ENCODE measurements at places on chromosomes 16 and 17.

DNA sequence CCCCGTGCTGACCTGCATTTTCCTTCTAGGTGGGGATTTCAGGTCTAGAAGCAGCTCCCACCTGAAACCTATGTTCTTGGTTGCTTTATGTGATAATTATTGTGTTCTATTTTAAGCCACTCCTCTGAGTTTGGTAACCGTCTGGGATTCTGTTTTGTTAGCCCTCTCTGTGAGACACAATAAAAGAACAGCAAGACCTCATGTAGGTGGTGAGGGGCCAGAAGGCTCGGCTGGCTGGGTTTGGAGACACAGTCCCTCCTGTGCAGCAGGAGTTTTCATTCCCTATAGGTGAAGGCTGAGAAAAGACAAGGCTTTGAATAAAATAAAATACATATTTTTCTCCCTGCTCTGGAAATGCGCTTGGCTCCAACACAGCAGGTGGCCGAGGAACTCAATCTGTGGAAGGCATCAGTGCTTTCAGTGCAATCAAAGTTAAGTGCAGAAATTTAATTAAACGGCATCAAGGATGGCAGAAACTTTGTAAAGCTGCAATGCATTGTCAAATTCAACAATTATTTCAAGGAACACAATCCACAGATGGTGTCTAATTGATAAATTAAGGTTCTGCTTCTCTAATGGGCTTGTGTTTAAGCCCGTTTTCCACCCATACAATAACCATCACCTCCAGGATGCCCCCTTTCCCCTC, 107.8 kb downstream of the MSI2 start:
- DNase-seq = no peak

- DNase-seq = no peak
These were observed 4.0 kb downstream of the TAC4 start for GRCh38 chr17:49843774-49844350.

DNA sequence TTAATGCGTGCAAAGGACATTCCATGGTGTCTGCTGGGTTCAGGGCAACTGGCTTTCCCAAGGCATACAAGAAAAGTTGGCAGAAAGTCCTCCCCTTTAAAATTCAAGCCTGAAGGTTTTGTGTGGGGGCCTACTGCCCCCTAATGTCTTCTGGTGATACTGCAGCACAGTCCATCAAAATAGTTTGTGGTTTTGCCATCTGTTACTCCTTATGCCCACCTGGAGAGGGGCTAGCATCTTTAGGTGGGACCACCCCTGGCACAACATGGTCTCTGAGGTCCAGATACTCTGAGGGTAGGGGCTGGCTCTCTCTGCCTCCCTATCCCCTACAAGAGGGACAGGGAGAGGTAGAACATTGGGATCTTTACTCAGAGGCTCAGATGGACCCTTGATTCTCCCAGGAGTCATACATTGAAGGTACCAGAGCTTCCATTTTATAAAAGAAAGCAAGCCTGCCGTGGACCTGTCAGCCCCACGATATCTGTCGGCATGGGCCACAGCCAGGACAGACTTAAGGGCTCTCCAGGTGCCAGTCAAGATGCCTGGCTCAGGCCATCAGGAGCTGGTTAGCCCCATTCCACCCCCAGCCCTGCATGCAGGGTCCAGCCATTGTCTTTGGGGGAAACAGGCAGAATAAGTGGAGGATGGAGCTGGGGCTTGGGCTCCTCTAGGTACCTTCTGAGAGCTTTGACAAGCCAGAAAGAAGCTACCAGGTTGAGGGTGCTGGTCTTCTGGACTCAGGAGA, 6.3 kb downstream of the ESRP2 start:
- no peak for DNase-seq

- no peak for DNase-seq
These were observed 61.7 kb upstream of the XYLT1 start for GRCh38 chr16:17532338-17532995.

DNA sequence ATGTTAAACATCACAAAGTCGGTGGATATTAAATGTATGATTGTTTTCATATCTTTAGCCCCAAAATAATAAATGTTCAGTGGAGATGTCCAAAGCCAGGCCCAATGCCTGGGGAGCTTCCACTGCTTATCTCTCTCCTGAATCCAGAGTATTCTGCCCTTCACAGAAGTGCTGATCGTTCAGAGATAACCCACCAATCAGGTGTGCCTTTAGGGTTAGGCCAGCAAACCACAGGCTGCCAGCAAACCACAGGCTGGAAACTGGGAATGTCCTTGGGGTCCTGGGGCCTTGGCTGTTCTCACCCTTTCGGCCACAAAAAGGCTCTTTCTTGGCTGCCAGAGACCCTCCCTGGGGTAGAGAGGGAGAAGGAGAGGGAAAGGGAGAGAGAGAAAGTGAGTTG, 33.9 kb downstream of the NXN start:
- no peak for DNase-seq

GRCh38 chr16:324451-325334, 27.8 kb downstream of the AXIN1 start:
- DNase-seq = no peak

- DNase-seq = no peak
These were observed 2.5 kb upstream of the SLC13A2 start for GRCh38 chr17:28470914-28471366.

GRCh38 chr17:4497101-4497824, 1.4 kb upstream of the SPNS2 start:
- DNase-seq = peak; percentile 38

GRCh38 chr16:47110939-47111338, 32.8 kb downstream of the NETO2 start:
- no peak for DNase-seq

DNA sequence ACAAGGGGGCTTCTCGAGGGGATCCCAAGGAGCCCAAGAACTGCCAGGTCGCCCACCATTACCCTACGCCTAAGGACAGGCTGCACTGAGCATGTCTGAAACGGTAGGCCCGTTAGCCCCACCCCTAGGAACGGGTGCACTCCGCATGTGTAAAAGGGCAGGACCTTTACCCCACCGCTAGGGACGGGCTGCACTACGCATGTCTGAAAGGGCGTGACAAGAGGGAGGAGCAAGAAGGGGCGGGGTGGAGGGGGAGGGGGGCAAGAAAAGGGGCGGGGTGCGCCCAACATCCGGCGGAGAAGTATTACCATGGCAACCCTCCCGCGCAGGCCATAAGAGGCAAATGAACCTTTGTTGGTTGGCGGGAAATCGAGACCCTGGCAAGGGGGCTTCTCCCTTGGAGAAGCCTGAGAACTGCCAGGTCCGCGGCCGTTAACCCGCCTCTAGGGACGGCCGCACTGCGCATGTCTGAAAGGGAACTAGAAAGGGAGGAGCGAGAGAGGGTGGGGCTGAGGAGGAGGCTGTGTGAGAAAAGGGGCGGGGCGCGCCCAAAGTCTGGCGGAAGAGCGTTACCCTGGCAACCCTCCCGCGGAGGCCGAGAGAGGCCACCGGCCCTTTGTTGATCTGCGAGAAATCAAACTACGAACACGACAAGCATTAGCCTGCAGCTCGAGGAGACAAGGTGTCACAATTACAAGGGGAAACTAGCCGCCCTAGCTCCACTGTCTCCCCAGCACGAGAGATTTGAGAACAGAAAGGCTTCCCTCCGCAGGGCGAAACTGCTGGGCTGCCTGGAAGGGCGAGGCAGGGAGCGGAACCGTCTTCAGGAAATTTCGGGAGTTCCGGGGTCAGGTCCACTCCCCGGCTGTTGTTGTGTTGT, 2046.8 kb downstream of the TP53TG3F start:
- peak; percentile 45 for DNase-seq

DNA sequence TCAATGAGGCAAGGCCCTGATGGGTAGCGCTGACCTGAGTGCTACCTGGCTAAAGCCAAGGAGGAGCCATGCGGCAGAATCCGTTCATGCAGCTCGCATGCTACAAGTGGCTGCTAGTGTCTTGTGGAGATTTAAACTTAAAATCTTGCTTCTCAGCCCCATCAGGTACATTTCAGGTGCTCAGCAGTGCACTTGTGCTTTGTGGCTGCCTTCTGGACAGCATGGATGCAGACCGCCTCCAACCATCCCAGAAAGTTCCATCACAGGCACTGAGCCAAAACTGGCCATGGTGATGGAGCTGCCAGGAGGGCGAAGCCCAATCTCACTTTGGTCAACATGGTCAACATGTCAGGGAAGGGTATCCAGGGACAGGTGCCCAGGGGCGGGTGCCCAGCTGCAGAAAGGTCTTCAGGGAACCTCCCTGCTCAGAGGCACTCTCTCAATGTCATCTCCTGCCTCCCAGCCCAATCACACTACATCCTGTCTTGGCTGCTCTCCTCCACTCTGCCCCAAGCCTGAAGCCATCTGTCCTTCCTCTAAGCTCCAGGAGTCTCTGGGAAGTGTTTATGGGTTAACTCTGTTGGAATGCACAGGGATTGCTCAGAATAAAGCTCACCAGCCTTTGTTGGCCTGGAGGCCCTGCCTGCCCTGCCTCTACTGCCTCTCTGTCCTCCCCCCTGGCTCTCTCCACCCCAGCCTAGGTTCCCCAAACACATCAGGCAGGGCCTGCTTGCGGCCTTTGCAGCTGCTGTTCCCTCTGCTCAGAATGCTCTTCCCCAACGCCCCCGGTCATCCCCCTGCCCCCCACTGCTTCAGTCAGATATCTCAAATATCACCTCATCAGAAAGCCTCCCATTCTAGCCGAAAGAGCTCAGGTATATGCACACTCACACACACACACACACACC, 18.3 kb upstream of the TNFRSF13B start:
- DNase-seq = no peak

GRCh38 chr16:30658731-30659506, 688 bp downstream of the FBRS start:
- DNase-seq = peak; percentile 85

- DNase-seq = no peak
These were observed 45.6 kb upstream of the CLEC18B start for GRCh38 chr16:74466872-74467271.

- DNase-seq = no peak
These were observed 96.7 kb upstream of the XYLT1 start for GRCh38 chr16:17567455-17567854.

DNA sequence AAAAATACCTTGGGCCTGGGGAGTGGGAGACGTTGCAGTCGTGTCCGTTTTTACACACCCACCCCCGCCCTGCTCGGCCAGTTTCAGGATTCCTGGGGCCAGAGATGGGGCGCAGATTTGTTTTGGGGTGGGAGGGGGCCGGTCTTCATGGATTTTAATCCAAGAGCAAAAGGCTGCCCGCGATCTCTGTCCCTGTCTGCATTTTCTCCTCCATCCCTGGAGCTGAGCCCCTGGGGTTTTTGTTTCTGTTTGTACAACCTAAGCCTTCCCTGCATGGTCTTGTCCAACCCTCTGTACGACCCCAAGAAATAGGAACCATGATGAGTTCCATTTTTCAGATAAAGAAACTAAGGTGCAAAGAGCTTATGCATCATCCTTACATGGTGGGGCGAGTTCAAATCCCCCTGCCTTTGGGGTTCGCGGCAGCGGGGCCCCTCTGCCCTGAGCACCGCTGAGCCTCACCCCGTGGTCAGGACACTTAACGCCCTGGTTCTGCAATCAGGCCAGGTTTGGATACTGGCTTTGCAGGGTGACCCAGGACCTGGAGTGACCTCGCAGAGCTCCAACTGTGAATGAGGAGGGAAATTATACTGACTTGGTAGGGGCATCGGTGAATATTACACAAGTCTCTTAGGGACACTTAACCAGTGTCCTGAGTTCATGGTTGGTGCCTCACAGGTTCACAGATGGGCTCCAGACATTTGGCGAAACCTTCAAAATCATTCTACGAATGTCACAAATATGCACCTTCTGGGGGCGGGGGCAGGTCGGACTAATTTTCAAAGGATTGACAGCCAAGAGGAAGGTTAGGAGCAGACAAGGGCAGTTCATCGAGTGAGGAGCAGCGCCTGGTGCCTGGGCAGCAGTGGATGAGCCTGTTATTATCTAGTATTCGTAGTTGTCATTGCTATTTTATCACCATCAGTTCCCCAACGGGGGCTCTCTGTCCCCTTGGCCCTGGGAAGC, 4.1 kb upstream of the FOXF1 start:
- DNase-seq = no peak

DNA sequence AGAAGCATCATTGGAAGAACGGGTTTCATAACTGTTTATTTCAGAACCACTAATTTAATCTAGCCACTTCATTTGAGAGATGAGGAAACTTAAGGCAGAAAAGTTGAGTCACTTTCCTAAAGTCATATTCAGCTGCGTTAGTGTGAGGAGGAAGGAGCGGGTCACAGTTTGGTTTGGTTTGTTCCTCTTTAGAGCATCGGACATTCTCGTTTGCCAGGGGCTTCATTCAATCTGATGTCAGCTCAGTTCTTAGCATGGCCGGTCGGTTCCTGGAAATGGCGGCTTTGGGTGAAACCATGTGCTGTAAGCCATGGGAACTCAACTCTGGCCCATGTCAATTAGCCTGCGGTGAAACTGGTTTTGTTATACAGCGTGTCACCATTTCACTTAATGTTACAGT, 186.5 kb downstream of the LGALS9B start:
- DNase-seq = no peak

GRCh38 chr16:79508294-79508693, 92.2 kb downstream of the MAF start:
- peak; percentile 25 for DNase-seq

DNA sequence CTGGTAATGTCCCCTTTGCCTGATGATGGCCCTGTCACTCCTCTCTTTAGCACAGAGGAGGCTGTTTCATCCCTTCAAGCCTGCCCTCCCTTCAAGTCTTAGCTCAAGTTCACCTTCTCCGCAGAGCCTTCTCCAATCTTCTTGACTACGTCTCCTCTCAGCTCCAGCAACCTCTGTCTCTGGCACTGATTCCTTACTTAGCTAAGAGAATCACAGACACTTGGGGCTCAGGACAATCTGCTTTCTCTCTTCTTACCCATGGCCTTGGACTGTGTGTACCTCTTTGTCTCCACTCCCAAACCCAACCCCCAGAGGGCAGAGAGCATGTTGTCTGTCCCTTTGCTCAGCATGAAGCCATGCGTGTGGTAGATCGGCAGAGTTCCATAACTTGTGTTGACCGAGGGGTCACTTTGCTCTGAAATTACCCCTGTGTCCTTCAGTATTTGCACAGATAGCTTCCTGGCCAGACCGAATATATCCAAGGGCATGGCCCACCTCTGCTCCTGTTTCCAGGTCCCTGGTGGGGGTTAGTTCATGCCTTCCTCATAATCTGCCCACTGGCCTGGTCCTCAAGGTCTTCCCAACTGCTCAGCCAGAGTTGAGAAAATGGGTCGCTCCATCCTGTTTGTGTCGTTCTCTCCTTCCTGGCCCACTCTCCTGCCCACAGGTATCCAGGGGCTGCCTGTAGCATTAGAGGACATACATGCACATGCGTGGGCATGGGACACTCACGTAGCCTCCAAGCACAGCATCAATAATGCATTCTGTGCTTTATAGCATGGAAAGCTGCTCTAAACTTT, 41.6 kb downstream of the MAPT start:
- no peak for DNase-seq

DNA sequence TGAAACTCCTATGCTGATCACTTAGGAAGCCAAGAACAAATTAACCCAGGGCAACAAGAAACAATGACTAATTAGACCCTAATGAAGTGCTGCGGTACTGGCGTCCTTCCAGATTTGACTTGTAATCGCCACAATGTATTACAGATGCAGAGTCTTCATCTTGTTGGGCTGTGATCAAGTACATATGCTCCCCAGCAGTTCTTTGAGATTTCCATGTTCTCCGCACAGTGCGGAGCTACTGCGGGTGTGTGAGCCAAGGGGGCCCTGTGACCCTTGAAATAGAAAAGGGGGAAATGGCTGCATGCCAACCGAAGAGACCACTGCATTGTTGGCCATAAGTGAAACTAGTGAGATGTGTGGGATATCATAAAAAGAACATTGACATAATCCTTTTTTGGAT, 469.9 kb downstream of the MAF start:
- no peak for DNase-seq

GRCh38 chr17:79137015-79137788, 62.6 kb downstream of the ENGASE start:
- no peak for DNase-seq

All from right cardiac atrium (tissue), 5 donors.